Effector memory CD4-positive, alpha-beta T cell (primary cell): ENCODE measurements at places on chromosomes 2 and 18.

- no peak for DNase-seq
Measured at GRCh38 chr2:76381624-76382023, 670.9 kb upstream of the GCFC2 start.

- DNase-seq = no peak
Measured at GRCh38 chr2:67259556-67260342, 137.4 kb upstream of the ETAA1 start.

DNA sequence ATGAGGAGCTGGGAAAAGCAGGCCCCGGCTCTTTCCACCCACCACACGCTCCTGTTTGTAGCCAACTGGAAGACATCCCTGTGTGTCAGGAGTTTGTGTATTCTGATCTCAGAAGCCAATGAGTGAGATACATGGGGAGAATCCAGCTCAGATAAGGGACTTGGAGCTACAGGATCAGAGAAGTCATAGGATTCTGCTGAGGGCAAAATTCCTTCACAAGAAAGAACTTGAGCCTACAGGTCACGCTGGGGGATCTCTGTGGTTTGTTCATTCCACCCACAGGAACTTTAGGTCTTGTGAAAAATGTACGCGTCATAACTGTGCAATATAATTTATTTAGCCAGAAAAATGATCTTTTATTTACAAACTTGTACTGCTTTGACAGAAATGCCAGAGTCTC lies 80.1 kb upstream of the SMIM21 start:
- DNase-seq = no peak

DNA sequence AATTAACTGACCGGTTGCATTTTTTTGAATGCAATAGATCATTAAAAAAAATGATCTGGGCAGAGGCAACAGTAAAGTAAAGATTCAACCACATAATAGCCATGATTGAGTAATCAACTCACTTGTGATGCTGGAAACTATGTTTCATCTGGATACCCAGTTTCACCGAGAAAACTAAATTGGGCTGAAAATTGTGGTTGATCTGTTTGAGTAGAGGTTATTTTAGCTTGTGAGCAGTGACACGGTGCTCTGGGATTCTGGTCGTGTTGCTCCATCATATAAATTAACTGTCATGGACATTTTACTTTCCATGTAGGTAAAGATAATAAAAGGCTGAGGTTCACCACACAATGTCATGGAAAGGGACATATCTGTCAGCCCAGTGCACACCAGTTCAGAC lies 58.7 kb downstream of the CD226 start:
- DNase-seq = no peak

- no peak for DNase-seq
Measured at GRCh38 chr2:232318169-232318855, 60.2 kb upstream of the ALPP start.

DNA sequence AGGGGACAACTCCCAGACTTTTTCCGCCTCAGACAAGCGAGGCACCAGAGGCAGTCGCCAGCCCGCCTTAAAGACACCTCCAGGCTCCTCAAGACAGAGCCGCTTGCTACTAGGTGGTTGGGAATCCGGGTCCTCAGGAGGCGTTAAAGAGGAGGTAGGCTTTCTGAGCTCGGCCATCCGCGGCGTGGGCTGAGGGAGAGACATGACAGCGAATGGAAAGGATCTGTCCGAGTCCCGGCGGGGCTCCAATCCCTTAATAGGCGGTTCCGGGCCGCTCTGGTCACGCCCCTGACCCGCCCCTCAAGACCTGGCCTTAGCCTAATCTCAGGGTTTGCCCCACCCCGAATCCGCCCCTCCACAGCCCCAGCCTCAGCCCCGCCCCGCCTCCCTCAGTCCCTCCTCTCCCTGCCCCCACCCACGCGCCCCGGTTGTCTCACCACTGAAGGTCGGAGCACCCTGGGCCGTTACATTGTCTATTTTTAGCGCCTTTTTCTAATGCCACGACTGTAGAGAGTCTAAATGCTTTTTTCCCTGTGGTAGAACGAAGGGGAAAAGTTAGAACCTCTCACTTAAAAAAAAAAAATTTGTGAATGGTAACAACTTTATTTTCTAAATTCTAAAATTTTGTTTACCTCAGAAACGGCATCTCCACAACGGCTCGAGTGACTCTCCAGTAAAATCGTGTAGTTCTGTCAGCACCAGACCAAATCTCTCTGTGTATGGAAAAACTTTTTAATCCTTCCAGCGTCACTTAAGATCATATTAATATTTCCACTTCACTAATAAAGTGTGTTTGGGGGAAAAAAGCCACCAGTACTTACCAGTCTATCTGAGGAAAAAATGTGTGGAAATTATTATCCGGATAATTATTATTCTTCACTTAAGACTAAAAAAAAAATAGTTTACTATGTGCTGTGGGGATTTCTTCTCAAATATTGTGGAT lies at the start of gene RAD51AP2:
RAD51AP2 (minus strand) TSS at position 229 of the 943 bp plus-strand sequence; CDS start at position 204, 25 bp downstream.
- no peak for DNase-seq

DNA sequence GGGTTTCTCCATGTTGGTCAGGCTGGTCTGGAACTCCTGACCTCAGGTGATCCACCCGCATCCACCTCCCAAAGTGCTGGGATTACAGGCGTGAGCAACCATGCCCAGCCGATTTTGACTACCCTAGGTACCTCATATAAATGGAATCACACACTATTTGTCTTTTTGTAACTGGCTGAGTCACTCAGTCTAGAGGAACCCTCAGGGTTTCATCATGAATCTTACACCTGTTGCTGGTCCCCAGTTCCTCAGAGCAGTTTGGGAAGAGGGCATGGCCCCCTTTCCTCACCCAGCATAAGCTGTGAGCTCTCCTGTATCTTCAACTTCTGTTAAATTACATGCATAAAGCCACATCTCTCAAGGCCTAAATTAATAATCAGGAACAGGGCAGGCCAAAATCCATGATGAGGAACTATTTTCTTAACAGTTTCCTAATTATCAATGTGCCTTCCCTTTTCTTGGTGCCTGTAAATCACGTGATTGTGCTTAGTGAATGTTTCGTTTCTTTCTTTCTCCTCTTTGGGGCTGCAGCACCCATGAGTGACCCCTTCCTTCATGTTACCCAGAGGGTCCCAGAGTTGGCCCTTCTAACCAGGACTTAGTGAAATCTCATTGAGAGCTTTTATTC lies 20.9 kb downstream of the DYSF start:
- no peak for DNase-seq

DNA sequence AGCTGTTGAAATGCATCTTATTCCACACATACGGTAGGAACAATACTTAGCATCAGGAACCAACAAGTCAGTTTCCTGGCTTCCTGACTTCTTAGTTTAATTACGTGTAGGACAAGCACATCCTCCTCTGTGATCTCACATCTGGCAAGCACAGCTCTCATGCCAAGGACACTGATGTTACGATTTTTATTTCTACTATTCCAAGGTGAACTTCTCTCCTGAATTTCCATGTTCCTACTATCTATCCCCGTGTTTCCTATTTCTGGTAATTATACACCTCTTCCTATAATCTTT lies 374.0 kb downstream of the NCKAP5 start:
- no peak for DNase-seq
